ENCODE measurements at places on chromosomes 11 and 22. TPM values are rescaled to one million over a fixed set of nuclear protein-coding genes. Genes with fewer than 3 reads are reported as not detected.

DNA sequence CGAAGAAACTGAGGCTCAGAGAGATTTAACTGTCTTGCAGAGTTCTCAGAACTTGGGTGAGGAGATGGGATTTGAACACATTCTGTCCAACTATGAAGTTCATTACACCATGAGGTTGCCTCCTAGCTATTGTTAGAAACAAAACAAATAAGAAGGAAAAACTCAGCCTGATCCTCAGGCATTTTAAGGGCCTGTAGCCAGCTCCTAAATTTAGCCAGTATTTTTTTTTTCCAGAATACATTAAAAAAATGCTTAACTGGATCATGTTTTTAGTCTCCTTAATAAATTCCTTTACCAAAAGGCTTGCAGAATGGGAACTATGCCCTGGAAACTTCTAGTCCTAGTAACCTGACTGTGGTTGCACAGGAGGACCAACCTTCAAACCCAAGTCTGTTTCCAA lies 212.0 kb downstream of the CSNK2A3 start:
- no peak for DNase-seq

DNA sequence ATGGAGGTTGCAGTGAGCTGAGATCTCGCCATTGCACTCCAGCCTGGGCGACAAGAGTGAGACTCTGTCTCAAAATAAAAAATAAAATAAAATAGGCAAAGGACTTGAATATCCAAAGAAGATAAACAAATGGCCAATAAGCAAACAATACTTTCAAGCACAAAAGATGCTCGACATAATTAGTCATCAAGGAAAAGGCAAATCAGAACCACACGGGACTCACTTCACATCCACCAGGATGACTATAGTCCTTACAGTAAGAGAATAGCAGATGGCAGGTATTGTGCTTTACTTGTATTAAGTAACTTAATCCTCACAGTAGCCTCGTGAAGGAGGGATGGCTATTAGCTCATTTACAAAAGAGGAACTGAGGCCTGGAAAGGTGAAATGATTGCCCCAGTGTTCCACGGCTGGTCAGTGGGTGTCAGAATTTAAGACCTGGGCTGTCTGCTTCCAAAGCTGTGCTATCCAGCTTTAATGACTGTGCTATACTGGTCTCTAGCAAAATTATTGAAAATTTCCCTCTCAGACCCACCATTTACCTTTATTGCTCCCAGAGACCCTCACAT lies 40.2 kb upstream of the RBFOX2 start:
- no peak for DNase-seq

DNA sequence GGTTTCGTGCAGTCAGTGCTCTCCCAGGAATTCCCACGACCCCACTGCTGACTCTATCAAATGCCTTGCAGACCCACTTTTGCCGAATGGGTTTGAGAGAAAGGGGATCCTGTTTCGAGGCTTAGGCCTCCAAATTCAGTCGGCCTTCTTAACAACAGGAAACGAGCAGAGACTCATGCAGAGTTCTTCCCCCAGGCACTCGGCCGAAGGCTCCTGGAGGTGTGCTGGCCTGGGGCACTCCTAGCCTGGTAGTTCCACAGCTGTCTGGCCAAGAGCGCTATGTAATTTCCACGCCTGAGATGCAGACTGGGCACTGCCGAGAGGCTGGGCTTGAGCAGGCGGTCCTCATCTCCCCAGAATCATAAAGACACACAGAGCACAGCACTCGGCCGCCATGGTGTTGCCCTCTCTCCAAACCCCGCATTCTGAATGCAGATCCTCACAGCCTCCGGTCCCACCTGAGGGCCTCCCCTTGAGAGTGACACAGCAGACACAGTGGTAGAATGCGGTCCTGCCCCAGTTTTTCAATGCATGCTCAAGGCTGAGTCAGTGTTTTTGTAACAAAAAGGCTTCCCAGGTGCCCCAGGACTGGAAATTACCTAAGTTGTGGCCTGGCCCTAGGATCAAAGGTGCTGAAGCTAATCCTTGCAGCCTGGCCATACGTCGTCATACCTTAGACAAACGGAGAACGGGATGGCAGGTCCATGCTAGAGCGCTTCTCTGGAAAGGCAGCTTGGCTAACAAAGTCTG lies 30.2 kb upstream of the BID start:
- DNase-seq, result no peak

DNA sequence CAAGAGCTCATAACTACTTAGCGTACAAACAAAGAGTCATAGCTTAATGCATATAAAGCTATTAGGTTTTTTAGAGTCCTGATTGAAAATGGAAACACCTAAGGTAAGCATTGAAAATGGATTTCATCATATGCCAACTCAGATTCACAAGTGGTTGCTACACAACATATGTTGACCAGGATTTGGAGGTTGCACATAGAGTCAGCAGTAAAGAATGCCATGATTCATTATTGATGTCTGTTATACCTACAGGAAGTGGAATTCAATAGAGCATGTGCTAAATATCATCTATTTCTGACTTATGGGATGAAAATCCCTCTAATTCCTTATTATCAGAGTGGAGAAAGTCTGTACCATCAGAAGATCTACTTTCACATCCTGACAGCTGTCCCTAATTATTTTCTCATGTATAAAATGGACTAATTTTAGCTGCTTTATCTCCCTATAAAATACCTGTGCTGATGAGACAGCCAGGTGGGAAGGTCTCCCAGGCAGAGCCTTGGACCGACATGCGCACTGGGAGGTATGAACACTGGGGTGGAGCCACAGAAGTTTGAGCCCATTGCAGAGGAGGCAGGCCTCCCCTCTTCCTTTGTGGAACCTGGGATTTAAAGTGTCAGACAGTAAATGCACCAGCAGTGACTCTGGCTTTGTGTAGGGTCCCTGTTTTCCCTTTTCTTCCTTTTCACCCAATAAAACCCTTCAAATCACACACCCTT lies 204.2 kb downstream of the AASDHPPT start:
- DNase-seq, result no peak

GRCh38 chr11:2963112-2963754 lies 28.9 kb downstream of the NAP1L4 start:
- DNase-seq, result no peak

DNA sequence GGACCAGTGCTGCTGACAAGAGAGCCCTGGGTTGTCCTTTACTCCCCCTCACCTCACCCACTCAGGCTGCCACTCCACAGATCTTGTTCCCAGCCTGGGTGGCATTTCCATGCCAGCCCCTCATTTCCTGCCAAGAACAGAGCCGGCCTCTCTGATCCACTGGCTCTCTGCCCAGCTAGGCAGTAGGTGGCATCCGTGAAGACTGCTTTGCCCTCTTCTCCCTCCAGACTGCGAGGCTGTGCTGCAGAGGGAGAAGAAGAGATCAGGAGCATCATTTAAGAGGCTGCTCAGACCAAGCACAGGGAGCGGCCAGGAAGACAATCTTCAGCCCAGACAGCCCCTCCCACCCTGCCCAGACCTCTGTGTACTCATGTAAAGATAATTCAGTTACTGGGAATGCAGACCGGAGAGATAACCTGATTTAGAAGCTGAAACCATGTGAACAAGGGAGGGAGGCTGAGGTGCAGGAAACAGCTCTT lies 126.9 kb upstream of the NCAM1 start:
- no peak for DNase-seq

GRCh38 chr11:30798547-30799236 lies 212.5 kb upstream of the MPPED2 start:
- DNase-seq, result no peak

DNA sequence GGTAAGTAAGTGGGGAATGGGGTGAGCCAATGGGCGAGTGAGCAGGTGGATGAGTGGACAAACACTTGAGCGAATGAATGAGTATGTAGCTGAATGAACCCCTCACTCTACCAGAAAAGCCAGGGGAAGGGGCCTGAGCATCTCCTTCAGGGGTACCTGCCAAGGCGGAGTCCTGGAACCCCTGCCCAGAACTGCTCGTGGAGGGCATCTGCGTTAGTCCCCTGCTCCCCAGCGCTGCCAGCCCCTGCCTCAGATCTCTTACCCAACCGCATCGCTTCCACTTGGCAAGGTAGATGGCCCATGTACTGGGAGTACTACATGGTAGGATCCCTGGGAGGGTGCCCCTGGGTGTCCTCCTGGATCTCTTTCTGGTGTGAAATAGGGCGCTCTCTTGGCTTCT lies 7.4 kb upstream of the ANO1 start:
- DNase-seq, result peak; percentile 58

DNA sequence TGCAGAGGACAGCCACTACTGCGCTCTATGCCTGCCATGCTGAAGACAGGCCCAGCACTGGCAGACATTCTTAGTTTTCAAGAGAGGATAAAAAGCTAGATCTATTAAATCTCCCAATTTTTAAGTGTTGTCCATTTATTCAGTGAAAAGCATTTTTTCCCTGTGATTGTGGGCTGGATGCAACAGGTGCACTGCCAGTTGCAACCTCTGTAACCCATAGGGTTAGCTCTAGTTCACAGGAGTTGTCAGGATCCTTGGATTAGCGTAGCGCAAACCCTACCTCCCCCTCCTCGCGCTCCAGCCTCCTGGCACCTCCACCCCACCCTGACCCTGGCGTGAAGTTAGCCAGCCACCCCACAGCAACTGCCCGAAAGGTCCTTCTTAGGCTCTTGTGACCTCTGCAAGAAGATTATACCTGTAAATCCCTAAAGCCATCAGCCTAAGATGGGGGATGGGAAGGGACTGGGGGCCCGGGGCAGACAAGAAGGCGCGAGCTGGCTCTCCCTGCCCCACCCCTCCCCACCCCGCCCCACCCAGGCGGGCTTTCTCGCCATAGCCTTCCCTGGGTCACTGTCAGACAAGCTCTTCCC lies 30.9 kb downstream of the EIF3F start:
- DNase-seq, result peak; percentile 49

DNA sequence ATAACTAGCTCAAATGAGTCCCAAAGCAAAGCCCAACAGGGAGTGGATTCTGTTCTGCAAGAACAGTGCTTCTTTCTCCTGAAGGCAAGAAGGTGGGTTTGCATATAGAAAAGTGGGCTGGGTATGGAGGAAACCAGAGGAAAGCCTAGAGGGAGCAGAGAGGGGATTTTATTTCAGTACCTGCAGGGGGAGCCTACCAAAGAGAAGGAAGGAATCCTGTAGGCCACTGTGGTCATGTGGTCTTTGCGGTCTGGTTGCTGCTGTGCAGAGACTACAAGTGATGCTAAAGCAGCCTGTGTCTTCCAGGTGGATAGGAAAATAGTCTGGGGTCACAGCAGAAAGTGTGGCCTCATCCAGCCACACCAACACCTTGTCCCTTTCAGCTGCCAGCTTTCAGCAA lies 33.2 kb upstream of the ZBTB16 start:
- no peak for DNase-seq

- no peak for DNase-seq
Measured at GRCh38 chr11:17005646-17006045, 8.6 kb downstream of the PLEKHA7 start.

DNA sequence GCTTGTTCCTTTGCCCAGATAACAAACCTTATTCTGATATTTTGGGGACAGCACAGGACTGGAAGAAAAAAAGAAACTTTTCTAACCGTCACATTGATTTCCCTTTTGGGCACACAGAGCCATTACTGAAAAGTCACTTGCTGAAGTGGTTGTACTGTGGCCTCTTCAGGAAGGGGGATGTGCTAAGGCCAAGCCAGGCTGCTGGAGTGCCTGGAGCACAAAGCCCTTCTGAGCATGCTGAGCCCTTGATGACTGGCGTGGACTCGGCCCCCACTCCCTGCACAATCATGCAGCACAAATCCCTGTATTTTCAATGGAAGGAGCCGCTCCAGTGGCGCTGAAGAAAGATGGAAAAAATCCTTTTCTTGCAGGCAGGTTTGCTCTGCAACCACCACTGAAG lies 164.2 kb downstream of the NTM start:
- no peak for DNase-seq

- no peak for DNase-seq
Measured at GRCh38 chr11:82883853-82884252, 16.4 kb downstream of the PRCP start.

- no peak for DNase-seq
Measured at GRCh38 chr22:37965940-37966664, 12.6 kb downstream of the POLR2F start.

- DNase-seq, result no peak
Measured at GRCh38 chr22:34834059-34834458, 231.9 kb upstream of the ISX start.

DNA sequence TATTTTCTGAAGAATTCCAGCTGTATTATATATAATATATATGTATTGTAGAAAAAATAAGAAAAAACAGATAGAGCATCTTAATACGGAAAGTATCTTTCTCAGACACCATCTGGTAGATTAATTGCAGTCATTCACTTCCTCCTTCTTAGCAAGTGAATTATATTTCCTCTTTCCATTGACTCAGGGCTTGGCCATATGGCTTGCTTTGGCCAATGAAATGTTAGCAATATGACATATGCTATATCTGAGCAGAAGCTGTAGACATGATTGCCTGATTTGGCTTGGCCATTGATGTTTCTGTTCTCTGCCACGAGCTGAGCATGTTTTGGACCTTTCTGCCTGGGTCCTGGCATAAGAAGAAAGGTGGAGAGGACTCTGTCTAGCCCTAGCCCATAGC lies 34.4 kb upstream of the ZBED5 start:
- no peak for DNase-seq

DNA sequence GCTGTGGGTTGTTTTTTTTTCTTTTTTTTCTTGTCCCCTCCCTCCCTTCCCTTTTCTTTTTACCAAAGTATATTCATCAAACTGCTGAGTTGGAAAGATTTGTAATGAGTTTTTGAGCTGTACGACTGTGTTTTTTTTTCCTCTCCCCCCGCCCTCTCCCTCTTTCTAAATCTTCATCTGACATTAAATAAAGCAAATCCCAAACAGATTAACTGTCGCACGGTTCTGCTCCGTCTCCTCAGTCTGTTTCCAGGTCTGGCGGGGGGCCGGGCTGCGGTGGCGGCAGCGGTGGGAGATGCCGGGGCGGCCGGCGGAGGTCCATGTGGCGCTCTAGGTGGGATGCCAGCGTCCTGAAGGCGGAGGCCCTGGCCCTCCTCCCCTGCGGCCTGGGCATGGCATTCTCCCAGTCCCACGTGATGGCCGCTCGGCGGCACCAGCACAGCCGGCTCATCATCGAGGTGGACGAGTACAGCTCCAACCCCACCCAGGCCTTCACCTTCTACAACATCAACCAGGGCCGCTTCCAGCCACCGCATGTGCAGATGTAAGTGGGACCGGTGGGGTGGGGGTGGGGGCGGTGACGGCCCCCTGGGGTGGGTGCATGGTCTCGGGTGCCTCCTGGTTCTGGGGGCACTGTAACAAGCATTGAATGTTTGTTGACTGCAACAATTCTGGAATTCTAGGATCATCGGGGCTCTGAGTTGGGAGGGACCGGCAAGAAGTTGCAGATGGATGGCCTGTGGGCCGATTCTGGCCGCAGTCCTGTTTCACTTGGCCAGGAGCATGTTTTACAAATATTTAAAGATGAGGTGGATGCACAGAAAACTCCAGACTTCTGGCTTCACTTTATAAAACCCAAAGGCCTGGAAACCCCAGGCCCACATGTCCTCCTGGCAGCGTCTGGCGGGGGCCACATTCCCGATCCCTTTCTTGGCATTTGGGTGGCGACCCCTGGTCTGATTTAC lies 13.1 kb downstream of the MPPED1 start:
- DNase-seq, result no peak

The C11orf97 gene
- not detected for total RNA-seq

Data from vagina (tissue), 2 donors.